ENCODE measurements at places on chromosomes 3 and 15. TPM values are rescaled to one million over a fixed set of nuclear protein-coding genes. Genes with fewer than 3 reads are reported as not detected.

DNA sequence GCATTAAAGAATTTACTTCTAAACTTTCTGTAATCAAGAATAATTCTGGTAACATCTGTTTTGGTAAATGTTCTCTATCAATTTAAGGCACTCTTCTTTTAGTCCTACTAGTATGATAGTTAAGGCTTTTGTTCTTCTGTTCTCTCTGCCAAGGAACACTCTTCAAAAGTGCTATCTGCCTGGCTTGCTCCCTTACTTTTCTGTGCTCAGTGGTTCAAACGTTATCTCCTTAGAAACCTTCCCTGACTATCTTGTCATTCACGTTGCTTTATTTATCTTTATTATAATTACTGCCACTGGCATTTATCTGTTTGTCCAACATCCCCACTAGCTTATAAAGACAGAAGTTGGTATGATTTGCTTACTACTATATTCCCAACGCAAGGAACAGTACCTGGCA lies 59.2 kb downstream of the RFX7 start:
- no peak for DNase-seq

Gene CHCHD6
- 9.7 TPM for polyA plus RNA-seq

GRCh38 chr15:93070132-93070531 lies 18.9 kb downstream of the RGMA start:
- no peak for DNase-seq

DNA sequence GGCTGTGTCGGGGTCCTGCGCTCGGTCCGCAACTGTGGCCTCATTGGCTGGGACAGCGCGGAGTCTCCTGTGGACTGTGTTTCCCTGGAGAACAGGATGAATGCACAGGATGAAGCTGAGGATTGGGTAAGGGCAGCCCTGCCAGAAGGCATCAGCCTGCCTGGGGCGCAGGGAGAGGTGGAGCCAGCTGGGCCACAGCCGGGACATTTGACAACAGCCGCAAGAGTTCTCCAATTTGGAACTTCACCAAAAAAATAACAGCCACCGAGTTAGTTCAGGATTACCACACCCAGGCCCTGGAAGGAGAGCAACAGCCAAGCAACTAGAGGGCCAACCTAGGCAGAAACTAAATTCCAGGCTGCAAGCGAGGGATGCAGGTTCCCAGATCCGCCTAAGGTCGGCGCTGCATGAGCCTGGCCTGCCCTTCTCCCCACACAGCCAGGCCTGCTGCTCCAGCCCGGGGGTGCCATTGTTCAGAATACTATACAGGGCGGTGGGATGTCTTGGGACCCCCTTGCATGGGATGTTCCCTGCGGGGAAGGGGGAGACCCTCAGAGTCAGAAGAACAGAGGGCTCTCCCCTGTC lies 229.3 kb downstream of the OCA2 start:
- no peak for DNase-seq

Gene CA12
- not detected for polyA plus RNA-seq

- no peak for DNase-seq
These were observed 30.4 kb downstream of the SLC41A3 start for GRCh38 chr3:126053513-126053912.

Gene CADPS
- polyA plus RNA-seq, result not detected

GRCh38 chr15:90697175-90697574 lies 20.0 kb upstream of the BLM start:
- DNase-seq, result no peak

DNA sequence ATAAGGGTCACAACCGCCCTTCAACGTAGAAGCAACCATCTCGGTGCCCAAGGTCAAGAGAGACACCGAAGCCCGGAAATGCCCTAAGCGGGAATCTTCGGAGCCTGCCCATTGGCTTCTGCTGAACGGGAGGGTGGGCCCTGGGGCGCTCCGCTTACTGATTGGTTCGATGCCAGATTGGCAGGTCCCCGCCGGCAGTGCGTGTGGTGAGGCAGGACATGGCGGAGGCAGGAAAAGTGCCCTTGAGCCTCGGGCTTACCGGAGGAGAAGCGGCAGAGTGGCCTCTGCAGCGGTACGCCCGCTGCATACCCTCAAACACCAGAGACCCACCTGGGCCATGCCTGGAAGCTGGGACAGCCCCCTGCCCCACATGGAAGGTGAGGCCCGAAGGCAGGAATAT lies at the start of gene REC114:
Gene REC114, plus strand, starts transcription at position 197 of the 400 bp plus-strand sequence. Its CDS starts 22 bp downstream, at position 219.
- no peak for DNase-seq

Gene GALNT15
- not detected for polyA plus RNA-seq

GRCh38 chr3:139629033-139629432 lies 48.7 kb downstream of the NMNAT3 start:
- DNase-seq, result no peak

Gene OSBPL10
- polyA plus RNA-seq, result 0.50 TPM

DNA sequence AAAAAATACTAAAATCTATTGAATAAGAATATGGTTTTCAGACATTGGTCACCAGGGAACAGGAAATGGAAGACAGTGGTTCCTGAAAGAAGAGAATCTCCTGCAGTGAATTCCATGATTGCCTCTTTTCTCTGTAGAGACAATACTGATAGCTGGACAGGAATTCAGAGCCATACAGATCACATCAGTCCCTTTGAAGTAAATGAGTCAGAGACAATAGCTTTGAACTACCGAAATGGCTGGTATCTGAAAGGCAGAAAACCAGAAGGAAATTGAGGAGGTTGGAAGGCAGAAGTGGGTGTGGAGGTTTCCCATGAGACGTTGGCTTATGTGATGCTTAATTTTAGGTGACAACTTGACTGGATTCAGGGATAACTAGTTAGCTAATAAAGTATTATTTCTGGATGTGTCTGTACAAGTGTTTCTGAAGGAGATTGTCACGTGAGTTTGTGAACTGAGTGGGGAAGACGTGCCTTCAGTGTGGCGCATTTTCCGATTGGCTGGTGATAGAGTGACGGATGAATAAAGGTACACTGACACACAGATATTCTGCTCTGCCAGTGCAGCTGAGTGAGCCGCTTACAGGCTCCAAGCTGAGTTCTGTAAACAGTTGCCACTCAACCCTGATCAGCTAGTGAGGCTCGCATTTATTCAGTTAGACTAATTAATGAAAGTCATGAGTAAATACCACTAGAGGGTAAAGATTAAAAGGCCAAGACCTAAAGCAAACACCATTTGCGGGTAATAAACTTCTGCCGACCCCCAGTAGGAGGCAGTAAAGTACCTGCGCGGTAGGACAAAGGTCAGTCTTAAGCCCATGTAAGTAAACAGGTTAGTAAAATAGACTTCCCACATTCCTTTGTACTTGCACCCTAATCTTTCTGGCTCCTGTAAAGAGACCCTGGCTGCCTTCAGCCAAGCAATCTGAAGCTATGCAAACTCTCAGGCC lies 1298.6 kb downstream of the SI start:
- DNase-seq, result no peak

Gene CEP97
- polyA plus RNA-seq, result 2.6 TPM

- no peak for DNase-seq
These were observed 889.7 kb downstream of the IGSF11 start for GRCh38 chr3:118144919-118145318.

- peak; percentile 1 for DNase-seq
These were observed 28.7 kb upstream of the PLOD2 start for GRCh38 chr3:146189519-146190173.

- DNase-seq, result no peak
These were observed 10.3 kb downstream of the TM4SF1 start for GRCh38 chr3:149366941-149367840.

DNA sequence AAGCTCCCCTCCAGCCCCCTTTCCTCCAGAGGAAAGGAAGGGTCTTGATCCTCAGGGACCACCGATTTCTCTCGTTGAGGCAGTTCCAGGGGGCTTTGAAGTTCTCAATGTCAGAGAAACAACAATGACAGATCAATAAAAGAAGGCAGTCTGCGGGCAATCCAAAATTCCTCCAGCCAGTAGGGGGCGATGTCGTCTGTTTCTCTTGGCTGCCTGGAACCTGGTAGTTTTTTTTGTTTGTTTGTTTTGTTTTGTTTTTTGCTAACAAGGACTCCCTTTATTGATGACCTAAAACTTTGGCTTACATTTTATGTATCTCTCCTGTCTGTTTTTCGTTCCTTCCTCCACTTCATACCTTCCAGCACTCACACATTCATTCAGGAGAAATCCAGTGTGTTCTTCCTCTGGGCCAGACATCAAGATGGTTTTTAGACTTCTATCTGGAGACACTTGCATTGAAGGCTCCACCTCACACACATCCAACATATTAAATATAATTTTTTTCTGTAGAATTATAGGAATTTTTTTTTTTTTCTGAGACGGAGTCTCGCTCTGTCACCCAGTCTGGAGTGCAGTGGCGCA lies 276.6 kb downstream of the RPLP1 start:
- DNase-seq, result peak; percentile 59

Gene SPSB4
- not detected for polyA plus RNA-seq

- DNase-seq, result no peak
These were observed 6.0 kb downstream of the KLF15 start for GRCh38 chr3:126351086-126351770.

DNA sequence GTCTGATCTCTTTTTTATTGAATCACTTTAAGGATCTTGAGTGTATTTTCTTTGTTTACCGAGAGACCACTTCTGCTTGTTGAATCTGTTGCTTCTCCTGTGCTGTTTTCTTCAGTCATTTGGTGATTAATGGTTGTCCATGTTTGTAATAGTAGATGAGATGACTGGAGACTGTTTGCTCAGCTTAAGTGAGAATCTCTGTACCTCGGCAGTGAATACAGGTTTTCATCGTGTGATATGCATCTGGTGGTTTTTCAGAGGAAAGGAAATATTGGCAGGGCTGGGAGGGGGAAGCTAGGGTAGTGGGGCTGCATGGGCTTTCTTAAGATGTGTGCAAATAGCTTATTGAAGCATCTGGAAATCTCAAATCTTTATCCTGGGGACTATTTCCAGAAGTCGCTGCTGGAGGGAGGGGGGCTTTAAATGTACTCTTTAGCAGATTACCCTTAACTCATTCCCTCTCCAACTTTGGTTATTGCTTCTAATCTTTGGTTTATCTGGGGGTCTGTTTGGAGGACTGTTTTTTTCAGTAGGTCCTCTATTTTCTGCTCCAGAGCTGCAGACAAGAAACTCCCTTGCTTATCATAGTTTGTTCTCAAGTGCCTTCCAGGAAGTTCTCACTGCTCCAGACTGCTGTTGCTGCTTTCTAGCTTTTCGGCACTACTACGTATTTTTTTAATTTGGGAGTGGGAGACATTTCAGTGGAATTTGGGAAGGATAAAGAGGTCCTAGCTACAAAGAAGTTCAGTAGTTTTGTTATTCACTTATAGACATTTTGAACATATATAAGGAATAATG lies 19.4 kb downstream of the CMTM8 start:
- DNase-seq, result no peak

DNA sequence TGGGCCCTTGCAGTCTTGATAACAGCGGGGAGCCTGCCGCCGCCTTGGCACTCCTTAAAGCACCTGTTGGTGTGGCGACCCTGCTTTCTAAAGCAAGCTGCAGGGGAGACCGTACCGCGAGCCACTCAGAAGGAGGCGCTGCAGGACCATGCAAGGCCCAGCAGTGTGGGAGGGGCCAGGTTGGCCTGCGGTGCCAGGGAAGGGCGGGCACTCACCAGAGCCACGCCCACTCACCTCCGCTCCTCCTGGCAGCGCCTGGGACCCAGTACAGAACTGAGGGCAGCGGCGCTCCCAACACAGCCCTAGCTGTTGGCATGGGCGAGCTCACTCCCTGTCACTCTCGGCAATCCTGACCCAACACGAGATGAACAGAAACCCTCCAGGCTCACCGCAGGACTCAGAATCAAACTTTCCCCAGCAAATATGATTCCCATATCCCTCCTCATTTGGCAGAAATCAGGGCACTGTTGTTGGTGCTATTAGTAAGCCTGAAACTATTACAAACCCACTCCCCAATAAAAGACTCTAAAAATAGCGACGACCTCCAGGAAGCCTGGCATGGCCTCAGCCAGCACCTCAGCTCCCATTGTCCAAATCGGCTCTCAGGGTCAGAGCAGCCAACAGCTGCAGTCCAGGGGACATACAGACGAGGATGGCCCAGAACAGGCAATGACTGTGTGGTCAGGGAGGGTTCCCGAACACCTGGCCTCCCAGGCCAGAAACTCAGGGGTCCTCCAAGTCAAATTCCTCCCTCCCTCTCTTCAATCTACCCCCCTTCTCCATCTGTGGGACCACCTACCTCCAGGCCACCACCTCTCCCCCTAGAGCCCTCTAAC lies 77.2 kb downstream of the TBC1D2B start:
- DNase-seq, result peak; percentile 73

- DNase-seq, result no peak
These were observed 605.0 kb upstream of the TBL1XR1 start for GRCh38 chr3:177802151-177802900.

GRCh38 chr3:191047930-191048329 lies 151.1 kb upstream of the OSTN start:
- DNase-seq, result no peak

- DNase-seq, result no peak
These were observed 755.1 kb downstream of the ROBO2 start for GRCh38 chr3:77795013-77795412.

GRCh38 chr15:65926899-65927298 lies 57.6 kb downstream of the RAB11A start:
- no peak for DNase-seq

Gene GOLGA8O
- polyA plus RNA-seq, result 7.1 TPM

All from immature natural killer cell (primary cell).